NCI-H1092 (cell line): ENCODE measurements at places on chromosomes 1 and 21.
A peak's percentile ranks its signal among the peaks of the same experiment; 100 is the strongest.

DNA sequence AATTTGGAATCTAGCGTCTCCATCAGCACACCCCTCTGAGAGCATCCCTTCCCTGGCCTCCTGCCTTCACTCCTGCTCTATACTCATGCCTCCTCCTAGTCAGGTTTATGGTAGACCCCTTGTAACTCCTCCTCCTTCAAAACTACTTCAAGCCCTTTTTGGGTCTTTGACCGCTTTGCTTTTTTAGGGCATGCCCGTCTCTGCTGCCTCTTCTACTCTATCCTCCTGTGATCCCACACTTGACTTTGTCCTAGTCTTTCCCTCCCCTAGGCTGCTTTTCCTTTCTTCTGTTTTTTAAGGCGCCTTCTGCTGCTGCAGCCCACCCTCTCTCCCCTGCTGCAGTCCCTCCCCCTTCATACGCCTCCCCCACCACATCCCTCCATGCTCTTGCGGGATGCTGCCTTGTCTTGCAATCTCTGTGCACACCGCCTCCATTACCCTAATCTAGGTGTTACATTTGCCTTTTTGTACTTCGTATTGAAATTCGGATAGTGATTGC, 1.5 kb downstream of the SNX27 start:
- DNase-seq, result no peak

GRCh38 chr1:192691041-192691440, 55.1 kb downstream of the RGS13 start:
- DNase-seq, result no peak

- DNase-seq, result no peak
Measured at GRCh38 chr1:19043579-19044443, 87.3 kb upstream of the IFFO2 start.

DNA sequence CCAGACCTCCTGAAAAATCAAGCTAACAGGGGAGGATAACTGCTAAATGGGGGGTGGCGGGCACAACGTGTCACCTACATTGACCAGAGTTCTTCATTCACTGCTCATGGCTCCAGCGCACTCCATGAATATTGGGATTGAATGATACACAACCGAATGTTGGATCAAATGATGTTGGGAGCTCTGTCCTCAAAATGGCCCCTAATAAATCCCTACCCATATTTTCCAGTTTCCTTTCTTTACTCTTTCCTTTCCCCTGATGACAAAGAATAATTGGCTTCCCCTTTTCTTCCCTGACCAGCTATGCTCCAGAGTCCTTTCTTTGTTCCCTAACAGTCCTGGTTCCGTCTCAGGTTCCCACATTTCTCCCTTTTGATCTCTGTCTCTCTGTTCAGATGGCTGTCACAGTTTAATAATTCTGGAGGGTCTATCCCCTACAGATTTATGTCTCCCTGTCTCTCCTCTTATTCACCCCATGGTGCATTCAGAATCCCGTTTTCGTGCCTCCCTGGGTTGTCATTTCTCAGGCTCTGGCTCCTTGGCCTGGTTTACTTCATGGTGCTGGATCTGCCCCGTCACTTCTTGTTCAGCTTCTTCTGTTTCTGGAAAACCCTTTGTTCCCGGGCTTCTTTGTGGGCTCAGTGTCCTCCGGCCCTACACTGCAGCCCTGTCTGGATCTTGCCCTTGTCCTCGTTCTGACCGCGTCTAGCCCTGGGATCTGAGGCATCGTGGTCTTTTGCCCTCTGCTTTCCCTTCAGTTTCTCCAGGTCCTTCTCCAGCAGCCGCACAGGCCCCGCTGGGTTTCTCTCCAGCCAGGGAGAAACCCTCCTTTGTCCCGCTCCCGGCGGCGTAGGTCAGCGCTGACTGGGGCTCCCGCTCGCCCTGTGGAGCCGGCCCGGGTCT, 78.3 kb downstream of the NDUFS5 start:
- peak; percentile 48 for DNase-seq

GRCh38 chr1:19814681-19815503, at the start of gene RNF186:
Gene RNF186 (minus strand): TSS chr1:19815283. CDS start chr1:19815101, 182 bp downstream.
- DNase-seq, result peak; percentile 40

DNA sequence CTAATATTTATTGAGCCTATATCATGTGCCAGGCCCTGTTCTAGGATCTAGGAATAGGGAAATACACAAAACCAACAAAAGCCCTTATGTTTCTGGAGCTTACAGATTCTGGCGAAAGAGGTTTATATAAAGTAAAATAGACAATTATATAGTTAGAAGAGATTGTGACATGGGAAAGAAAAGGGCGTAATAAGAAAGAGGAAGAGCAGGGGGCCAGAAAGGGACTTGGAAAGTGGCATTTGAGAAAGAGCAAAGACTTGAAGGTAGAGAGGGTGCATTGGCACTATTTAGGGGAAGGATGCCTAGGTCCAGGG, 322.5 kb upstream of the FAM78B start:
- DNase-seq, result no peak

DNA sequence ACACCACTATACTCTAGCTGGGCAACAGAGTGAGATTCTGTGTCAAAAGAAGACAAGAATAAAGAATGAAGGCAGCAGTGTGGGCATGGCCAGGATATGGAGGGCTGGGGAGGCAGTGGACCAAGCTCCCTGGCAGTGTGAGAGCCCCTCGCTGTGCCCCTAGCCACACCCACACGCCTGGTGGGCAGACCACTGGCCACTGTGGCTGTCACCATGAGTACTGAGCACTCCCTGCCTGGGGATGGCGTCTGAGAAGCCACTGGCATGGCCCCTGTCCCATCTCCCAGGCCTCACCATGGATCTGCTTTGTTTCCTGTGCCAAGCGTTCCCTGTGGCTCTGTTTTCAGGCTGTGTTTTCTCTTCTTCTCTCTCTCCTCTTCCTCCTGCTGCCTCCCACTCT, 51.7 kb downstream of the STUM start:
- DNase-seq, result no peak

GRCh38 chr1:210655511-210655910, 326.8 kb downstream of the HHAT start:
- DNase-seq, result no peak

GRCh38 chr1:58782178-58783089, 1.4 kb downstream of the JUN start:
- no peak for DNase-seq

GRCh38 chr1:73755649-73756048, 442.3 kb downstream of the LRRIQ3 start:
- no peak for DNase-seq

DNA sequence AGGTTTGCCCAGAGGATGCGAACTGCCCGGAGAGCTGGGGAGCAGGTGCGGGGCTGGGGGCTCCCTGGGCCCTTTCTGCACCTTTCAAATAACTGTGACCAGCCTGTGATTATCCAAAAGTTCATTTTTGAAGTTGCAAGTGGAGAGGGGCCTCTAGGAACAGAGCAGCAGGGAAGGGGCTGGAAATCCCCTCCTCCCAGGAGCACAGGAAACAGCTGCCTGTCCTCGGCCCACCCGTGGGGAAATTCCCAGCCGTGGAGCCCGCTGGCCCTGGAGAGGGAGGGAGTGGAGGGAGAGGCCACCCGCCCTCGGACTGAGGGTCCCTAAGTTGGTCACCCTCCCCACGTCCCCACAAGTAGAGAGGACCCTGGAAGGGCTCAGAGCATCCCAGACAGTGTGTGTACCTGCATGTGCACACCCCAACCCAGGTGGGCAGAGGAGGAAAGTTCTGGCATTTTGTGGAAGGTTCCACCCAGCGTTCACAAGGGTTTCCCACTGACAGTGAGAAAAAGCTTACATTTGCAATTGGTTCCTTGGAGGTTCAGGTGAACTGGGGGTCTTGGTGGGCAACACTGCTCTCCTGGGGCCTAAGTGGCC, 1.2 kb upstream of the TNFRSF4 start:
- DNase-seq, result no peak

- no peak for DNase-seq
Measured at GRCh38 chr1:99170516-99170915, 93.8 kb upstream of the PLPPR4 start.

DNA sequence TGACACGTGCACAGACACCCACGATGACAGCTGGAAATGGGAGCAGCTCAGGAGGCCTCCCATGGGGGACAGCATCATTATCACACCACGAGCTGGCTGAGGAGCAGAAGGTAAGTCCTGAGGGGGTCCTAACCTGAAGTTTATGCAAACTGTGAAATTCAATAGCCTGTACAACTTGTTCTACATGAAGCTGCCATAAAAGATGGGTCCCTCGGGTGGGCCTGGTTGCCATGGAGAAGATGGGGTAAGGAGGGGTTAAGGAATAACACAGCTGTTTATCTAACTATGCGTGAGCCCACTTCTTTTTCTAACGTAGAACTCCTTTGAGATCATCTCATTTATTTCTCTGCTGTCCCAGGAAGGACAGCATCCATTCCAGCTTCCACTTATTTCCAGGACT, 163.4 kb upstream of the CD34 start:
- DNase-seq, result no peak

DNA sequence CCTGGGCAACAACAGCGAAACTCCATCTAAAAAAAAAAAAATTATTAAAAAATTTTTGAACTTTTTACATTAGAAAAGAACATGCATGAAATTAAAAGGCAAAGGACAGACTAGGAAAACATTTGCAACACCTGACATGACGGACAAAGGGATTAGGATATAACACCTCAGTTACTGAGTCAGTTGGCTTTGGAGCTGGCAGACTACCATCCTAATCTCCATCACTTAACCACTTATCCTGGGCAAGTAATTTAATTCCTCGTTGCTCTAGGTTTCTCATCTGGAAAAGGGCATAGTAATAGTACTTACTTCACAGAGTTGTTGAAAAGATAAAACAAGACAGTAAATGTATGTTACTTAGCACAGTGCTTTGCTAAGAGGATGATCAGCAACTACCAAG, 11.9 kb downstream of the HECTD3 start:
- DNase-seq, result no peak

GRCh38 chr21:34072145-34073031, 990 bp upstream of the MRPS6 start:
- no peak for DNase-seq

DNA sequence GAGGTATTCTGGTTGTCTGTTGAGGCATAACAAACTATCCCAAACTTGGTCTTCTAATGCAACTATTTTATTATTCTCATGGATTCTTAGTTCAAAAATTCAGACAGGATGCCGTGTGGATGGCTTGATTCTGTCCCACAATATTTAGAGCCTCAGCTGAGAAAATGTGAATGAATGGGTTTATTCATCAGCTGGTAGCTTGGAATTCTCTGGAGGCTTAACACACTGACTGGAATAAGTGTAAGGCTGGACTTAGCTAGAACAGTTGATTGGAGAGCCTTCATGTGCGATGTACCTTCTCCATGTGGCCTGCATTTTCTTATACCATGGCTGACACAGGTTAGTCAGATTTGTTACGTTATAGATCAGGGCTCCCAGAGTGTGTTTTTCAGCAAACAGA, 30.8 kb downstream of the TNNI3K start:
- DNase-seq, result no peak

DNA sequence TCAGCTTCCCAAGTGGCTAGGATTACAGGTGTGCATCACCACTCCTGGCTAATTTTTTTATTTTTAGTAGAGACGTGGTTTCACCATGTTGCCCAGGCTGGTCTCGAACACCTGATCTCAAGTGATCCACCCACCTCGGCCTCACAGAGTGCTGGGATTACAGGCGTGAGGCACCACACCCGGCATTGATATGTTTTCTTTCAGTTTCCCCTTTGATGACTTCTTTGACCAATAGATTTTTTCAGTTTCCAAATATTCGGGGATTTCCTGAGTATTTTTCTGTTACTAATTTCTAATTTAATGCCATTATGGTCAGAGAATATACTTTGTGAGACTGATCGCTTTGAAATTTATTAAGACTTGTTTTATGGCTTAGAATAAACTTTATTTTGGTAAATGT, 406.1 kb downstream of the RYR2 start:
- no peak for DNase-seq

- no peak for DNase-seq
Measured at GRCh38 chr1:26213335-26213905, 20.6 kb upstream of the CEP85 start.

- DNase-seq, result no peak
Measured at GRCh38 chr21:42443181-42443785, 39.6 kb downstream of the UBASH3A start.

DNA sequence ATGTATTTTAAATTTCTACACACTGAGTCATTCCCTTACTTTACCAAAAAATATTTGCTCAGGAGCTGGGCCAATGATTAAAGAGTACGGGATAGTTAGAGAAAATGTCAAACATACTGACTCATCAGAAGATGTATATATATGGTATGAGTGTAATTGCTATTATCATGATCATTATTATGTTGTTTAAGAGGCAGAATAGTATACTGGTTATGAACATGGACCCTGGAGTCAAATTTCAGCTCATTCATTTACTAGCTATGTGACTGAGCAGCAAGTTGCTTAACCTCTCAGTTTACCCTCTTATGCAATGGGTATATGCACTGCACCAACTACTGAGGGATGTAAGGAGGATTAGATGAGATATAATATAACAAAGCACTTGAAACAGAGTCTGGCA, 41.2 kb upstream of the USH2A start:
- DNase-seq, result no peak

DNA sequence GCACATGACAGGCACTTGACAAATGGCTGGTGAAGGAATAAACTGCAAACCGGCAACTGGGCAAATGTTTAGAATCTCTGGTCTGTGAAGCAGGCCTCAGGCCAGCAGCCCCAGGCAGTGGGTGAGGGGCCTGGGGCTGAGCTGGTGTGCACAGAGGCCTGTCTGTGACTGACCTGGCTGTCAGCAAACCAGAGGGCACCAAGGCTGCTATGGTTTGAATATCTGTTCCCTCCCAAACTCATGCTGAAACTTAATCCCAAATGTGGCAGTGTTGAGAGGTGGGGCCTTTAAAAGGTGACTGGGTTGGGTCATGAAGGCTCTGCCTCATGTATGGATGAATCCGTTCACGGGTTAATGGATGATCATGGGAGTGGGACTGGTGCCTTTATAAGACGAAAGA, 139.8 kb downstream of the DMRTB1 start:
- DNase-seq, result no peak

DNA sequence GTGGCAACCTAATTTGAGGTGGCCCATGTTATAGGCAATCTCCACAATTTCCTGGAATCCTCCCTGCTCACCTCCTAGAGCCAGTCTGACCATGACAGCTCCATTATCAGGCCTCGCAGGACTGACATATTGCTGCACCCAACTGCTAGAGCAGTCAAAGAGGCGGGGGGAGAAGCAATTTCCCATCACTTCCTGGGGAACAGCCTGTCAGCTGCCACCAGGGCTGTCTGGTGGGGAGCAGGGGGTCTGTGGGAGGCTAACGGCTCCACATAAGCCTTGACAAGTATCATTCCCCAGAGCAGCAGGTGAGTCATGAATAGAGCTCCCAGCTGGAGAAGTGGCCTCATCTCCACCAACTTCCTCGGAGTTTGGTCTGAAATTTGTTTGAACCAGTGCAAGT, 322.9 kb downstream of the MATN1 start:
- DNase-seq, result no peak

- DNase-seq, result no peak
Measured at GRCh38 chr1:213564215-213564659, 423.5 kb upstream of the PROX1 start.

- DNase-seq, result no peak
Measured at GRCh38 chr1:84489766-84490165, 10.7 kb downstream of the RPF1 start.

DNA sequence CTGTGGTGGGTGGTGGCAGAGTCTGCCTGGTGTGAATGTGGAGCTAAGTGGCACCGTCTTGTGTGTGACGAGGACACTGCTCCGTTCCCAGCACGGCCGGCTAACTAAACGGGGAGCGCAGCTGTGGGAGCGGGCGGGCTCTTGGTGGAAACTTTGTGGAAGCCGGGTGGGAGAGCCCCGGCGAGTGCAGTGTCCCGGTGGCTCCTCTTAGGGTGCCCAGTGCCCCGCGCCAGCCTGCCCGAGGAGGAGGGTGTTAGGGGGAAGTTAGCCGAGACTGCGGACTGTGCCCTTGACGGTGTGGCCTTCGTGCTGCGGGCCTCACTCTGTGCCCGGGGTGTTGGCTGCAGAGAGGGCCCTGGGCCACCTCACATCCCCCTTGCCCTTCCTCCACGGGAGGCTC, 9.9 kb downstream of the PEX10 start:
- no peak for DNase-seq
